ENCODE measurements at places on chromosomes 3 and 15.

GRCh38 chr3:134985864-134986715 is 191.0 kb downstream of the EPHB1 start:
- DNase-seq = no peak

GRCh38 chr3:33064929-33065328 is 32.0 kb downstream of the GLB1 start:
- no peak for DNase-seq

DNA sequence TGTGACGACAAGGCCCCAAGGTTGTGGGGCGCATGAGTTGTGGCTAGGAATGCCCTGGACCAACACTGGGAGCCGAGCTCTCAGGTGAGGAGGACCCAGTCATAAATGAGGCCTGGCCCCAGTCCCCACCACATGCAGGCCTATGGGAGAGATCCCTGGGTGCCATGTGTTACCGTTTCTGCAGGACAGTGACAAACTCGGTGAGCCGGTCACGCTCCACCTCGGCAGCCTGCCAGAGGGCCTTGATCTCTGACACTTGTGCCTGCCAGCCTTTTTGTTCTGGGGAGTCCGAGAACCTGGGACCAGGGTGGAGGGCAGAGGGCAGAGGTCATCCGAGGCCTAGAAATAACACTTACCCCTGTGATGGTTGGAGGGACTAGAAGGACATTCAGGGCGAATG is 27.7 kb upstream of the HHATL start:
- no peak for DNase-seq

- no peak for DNase-seq
Measured at GRCh38 chr15:92277776-92278175, 115.9 kb upstream of the ST8SIA2 start.

DNA sequence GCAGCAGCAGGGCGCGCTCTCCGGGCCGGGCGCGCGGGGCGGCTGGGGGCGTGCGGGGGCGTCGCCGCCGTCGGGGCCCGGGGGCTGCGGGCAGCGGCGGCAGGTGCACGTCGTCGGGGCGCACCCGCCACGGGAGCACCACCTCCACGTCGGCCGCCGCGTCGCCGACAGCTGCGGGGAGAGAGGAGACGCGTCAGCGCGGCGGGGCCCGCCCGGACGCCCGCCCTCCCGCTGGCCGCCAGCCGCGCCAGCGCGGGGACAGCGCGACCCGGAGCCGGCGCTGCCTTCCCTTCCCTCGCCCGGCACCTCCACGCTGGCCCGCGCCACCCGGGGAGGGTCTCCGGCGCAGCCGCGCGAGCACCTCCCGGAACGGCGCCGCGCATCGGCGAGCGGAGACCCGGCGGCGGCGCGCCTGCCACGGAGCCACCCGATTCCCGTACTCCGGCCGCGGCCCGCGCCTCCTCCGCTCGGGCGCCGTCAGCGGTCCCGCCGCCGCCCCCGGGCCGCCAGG is 481 bp downstream of the ADAMTS17 start:
- DNase-seq = no peak

Data from LNCaP clone FGC (cell line).